Activated T-helper 17 cell treated with anti-CD3 and anti-CD28 coated beads, Interleukin-2, amount 50 U/mL, for 72 hours (primary cell): ENCODE measurements at places on chromosomes 12 and 14.

DNA sequence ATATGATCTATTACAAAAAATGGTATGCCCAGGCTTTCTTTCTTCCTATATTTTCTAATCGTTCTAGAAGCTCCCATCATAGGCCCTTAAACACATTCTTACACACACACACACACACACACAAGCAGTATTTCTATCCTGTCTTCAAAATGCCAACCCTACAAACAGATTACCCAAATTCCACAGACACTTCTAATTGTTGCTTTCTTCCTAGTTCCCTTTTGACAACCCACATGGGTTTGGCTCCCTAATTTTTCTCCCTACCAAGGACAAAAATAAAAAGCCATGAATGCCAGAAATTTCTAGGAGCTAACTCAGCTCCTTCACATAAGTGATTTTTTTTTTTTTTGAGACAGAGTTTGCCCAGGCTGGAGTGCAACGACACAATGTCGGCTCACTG is 60.3 kb upstream of the NTF3 start:
- H3K4me3 ChIP-seq, result no peak overlapping the region
- no peaks in the 10 kb centered on the region for H3K4me1 ChIP-seq
- peaks cover 5% of the 10 kb centered on the region for H3K27me3 ChIP-seq

GRCh38 chr14:100850841-100851585 is 25.1 kb downstream of the MEG3 start:
- no peak overlapping the region for H3K4me3 ChIP-seq
- no peak overlapping the region for H3K27ac ChIP-seq
- H3K4me1 ChIP-seq, result no peaks in the 10 kb centered on the region

DNA sequence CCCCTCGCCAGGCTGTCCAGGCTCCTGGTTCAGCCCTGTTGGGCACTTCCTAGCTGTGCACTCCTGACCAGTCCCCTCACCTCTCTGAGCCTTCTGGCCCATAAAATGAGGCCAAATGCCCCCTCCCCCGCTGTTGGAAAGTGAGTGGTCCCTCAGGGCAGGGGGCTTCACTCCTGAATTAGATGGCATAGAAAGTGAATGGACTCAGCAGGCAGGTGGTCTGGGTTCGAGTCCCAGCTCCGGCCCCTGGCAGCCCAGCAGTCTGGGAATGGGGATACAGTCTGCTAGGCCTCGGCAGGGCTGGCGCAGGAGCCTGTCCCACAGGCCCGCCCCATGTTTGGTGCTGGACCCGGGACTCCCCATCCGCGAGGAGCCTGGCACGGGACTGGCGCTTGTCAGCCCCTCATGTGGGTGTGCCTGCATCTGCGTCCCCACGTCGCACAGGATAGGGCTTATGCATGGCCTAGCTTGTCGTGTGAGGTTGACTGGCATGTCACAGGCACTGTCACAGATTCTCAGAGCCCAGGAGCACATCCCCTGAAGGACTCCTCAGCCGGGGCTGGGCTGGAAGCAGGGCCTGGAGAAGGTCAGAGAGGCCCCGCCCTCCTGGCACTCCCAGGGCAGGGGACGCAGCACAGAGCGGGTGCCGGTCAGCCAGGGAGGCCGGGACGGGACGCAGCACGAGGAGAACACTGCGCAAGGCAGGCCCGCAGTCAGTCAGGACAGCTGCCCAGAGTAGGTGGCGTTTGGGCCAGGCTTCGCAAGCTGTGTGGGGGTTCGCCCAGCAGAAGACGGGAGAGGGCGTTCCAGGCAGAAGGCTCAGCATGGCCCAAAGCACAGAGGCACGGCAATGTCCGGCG is 40.5 kb downstream of the DIO3 start:
- peaks cover 18% of the 10 kb centered on the region for H3K27me3 ChIP-seq
- H3K4me1 ChIP-seq, result peaks cover 9% of the 10 kb centered on the region
- no peak overlapping the region for H3K4me3 ChIP-seq
- no peaks in the 10 kb centered on the region for H3K36me3 ChIP-seq
- no peak overlapping the region for H3K27ac ChIP-seq
- ATAC-seq, result no peak

DNA sequence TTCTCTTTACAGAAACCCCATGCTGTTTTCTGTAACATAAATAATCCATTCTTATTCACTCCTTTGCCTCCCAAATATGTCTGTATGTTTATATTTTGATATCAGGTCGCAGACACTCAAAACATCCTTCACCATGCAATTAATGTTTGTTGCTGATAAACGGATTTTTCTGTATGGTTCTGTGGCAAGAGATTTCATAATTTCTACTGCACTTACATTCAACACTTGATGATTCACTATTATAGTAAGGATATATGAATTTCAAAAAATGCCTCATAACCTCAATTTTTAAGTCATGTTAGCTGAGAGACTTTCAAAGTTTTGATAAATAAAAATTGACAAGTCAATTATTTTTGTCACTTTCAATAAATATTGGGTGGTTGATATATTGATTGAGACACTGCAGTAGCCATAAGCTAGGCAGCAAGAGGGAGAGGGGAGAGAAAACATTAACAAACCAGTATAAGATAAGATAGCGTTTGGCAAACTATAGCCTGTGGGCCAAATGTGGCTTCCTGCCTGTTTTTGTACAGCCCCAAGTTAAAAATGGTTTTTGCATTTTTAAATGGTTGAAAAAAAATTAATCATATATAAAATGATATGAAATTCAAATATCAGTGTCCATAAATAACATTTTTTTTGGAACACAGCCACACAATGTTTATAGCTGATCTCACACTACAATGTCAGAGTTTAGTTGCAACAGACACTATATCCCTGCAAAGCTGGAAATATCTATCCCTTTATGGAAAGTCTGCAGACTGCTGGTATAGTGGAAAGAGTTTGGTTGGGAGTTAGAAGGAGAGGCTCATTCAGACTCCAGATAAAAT is 18.3 kb downstream of the ALDH6A1 start:
- no peaks in the 10 kb centered on the region for H3K27me3 ChIP-seq
- no peak overlapping the region for H3K4me3 ChIP-seq
- H3K4me1 ChIP-seq, result no peaks in the 10 kb centered on the region
- no peak overlapping the region for H3K27ac ChIP-seq
- H3K36me3 ChIP-seq, result peaks cover 67% of the 10 kb centered on the region

- H3K36me3 ChIP-seq, result no peaks in the 10 kb centered on the region
- no peaks in the 10 kb centered on the region for H3K4me1 ChIP-seq
- H3K27me3 ChIP-seq, result no peaks in the 10 kb centered on the region
These were observed 22.6 kb downstream of the INSM2 start for GRCh38 chr14:35556548-35556947.

DNA sequence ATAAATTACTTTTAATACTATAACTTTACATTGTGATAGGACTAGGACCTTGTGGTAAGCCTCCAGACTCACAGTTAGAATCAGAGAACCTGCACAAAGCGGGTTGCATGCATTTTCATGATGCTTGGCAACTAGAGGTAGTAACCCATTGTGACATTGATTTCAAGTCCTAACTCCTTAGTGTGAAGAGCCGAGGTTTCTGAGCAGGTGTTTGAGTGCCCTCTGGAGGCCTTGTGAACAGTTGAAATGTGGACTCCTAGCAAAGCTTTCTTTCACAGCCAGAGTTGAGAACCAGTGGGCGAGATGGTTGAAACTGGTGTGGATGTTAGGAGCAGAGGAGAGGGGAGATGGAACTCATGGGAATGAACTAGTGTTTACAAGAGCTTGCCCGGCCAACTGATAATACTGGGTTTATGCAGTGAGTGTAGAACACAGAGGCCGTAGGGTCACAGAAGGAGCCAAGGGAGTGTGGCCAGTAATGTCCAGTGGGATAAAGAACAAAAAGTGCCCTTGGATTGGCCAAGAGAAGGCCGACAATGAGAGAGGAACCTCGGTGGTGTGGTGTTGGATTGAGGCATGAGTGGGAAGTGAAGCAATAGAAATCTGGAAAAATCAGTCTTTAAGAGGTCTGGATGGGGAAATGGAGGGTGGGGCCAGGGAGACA is 10.9 kb downstream of the ZNF664 start:
- H3K36me3 ChIP-seq, result peaks cover 62% of the 10 kb centered on the region
- H3K27me3 ChIP-seq, result no peaks in the 10 kb centered on the region
- H3K27ac ChIP-seq, result peak overlapping the region; percentile 2
- no peak overlapping the region for H3K4me3 ChIP-seq

- H3K4me1 ChIP-seq, result no peaks in the 10 kb centered on the region
- no peaks in the 10 kb centered on the region for H3K36me3 ChIP-seq
- peaks cover 23% of the 10 kb centered on the region for H3K27me3 ChIP-seq
- ATAC-seq, result no peak
- H3K4me3 ChIP-seq, result no peak overlapping the region
These were observed 106.2 kb downstream of the UNC79 start for GRCh38 chr14:93536945-93537344.
